ENCODE measurements at places on chromosomes 5 and 9.

DNA sequence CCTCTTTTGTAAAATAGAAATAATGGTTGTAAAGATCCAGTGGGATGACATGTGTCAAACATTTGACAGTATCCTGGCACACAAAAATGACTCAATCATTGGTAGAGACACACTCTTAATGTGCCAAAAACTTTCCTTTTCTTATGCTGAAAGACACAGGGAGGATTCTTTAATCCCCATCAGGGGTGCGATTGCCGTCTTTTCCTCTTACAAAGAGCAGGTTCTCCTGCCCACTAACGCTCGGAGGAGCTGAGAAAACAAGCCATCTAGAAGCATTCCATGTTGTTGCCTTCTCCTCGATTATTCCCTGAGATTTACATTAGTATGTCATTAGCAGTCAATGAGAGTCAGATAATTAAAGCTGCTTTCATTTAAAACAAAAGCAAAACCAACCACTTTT lies 342.6 kb upstream of the CCNH start:
- H3K36me3 ChIP-seq, result no peaks in the 10 kb centered on the region
- no peak for DNase-seq
- no peaks in the 10 kb centered on the region for H3K4me1 ChIP-seq
- H3K27ac ChIP-seq, result no peak overlapping the region

DNA sequence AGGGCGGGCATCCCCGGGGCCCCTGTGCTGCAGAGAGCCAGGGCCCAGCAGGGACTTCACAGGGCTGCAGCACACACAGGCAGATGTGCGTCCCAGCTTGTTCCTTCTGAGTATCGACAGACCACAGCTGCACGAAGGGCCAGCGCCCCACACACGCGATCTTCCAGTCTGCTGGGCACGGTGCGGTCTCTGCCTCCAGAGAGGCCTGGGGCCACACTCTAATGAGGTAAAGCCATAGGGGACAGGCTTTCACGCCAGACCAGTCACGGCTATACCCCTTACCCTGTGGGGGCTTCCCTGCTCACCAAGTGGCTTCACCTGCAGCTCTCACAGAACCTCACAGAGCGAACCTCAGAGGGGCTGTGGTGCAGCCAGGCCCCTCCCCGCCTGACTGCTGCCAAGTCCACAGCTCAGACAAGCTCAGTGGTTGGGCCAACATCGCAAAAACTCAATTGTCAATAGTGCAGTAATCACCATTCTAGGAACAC lies 82.2 kb downstream of the SHB start:
- no peak overlapping the region for H3K27ac ChIP-seq
- H3K27me3 ChIP-seq, result no peaks in the 10 kb centered on the region
- no peak for DNase-seq
- no peak overlapping the region for H3K4me3 ChIP-seq

GRCh38 chr5:170269579-170269978 lies 28.0 kb downstream of the LCP2 start:
- H3K36me3 ChIP-seq, result peaks cover 86% of the 10 kb centered on the region
- H3K4me3 ChIP-seq, result peak overlapping the region; percentile 60
- H3K4me1 ChIP-seq, result peaks cover 96% of the 10 kb centered on the region
- peak; percentile 58 for DNase-seq
- H3K27me3 ChIP-seq, result no peaks in the 10 kb centered on the region

- no peaks in the 10 kb centered on the region for H3K4me1 ChIP-seq
- H3K36me3 ChIP-seq, result no peaks in the 10 kb centered on the region
- no peak overlapping the region for H3K4me3 ChIP-seq
- no peak overlapping the region for H3K27ac ChIP-seq
Observed at GRCh38 chr5:111017731-111018130, 53.8 kb upstream of the TSLP start.

DNA sequence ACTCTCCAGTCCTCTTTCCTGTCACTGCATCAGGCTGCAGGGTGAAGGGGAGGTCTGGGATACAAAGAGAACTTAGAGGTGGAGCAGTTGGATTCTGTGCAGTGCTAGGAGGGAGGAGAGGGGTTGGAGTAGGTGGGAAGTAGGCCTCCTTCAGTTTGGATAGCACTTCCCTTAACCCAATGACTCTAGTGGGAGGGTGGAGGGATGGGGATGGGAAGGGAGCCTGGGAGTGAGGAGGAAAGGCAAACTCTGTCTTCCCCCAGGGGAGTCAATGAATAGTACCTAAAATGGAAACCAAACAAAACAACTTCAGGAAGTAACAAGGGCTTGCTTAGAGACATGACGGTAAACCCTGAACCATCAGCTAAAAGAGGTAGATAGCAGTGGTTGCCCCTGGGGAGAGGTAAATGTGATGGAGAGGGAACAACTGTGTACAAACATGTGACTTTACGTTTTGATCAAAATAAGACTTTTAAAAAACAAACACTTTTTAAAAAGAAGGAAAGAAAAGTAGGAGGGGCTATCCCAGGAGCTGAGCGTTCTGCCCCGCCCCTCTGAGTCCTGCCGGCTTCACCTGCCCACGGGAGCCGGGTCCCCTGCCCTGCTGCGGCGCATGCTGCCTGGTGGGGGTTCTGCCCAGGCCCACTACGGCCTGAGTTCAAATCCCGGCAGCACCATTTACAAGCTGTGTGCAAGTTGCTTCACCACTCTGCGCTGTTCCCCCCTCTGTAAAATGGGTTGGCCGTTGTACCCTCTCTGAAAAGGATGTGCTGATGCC lies 30.9 kb downstream of the GSN start:
- H3K36me3 ChIP-seq, result no peaks in the 10 kb centered on the region
- H3K27ac ChIP-seq, result no peak overlapping the region
- H3K4me1 ChIP-seq, result peaks cover 16% of the 10 kb centered on the region
- peaks cover 21% of the 10 kb centered on the region for H3K27me3 ChIP-seq

- DNase-seq, result no peak
- H3K36me3 ChIP-seq, result no peaks in the 10 kb centered on the region
- no peak overlapping the region for H3K4me3 ChIP-seq
- no peaks in the 10 kb centered on the region for H3K4me1 ChIP-seq
Observed at GRCh38 chr9:18384066-18384465, 89.9 kb upstream of the ADAMTSL1 start.

- no peak overlapping the region for H3K27ac ChIP-seq
- H3K36me3 ChIP-seq, result no peaks in the 10 kb centered on the region
- no peaks in the 10 kb centered on the region for H3K4me1 ChIP-seq
- H3K4me3 ChIP-seq, result no peak overlapping the region
Observed at GRCh38 chr5:125228363-125229070, 482.1 kb upstream of the ZNF608 start.

DNA sequence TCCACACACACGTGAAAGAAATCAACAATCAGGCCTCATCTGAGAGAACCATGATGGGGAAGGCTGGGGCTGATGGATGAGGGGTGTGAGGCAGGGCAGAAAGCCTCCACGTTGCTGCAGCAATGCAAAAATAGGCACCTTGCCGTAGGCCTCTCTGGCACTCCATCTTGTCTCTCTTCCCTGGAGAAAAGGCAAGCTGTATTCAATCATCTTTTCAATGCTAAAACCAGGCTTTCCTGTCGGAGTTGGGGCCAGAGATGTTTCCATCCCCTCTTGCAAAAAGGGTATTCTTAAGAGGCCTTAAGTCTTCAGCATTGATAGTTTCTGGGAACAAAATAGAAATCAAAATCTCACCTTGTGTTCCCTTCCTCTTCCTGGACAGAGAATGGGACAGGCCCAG lies 80.9 kb downstream of the THBS4 start:
- H3K4me1 ChIP-seq, result peaks cover 23% of the 10 kb centered on the region
- no peak overlapping the region for H3K27ac ChIP-seq
- no peak for DNase-seq
- H3K36me3 ChIP-seq, result peaks cover 16% of the 10 kb centered on the region
- no peak overlapping the region for H3K4me3 ChIP-seq

GRCh38 chr9:137416563-137417151 lies 6.3 kb downstream of the EXD3 start:
- no peaks in the 10 kb centered on the region for H3K27me3 ChIP-seq
- DNase-seq, result no peak
- H3K27ac ChIP-seq, result no peak overlapping the region
- no peak overlapping the region for H3K4me3 ChIP-seq

- no peaks in the 10 kb centered on the region for H3K36me3 ChIP-seq
- no peak overlapping the region for H3K27ac ChIP-seq
- no peak overlapping the region for H3K4me3 ChIP-seq
- H3K27me3 ChIP-seq, result no peaks in the 10 kb centered on the region
- H3K4me1 ChIP-seq, result peaks cover 41% of the 10 kb centered on the region
- DNase-seq, result no peak
Observed at GRCh38 chr9:68898781-68899439, 115.0 kb downstream of the PRKACG start.

DNA sequence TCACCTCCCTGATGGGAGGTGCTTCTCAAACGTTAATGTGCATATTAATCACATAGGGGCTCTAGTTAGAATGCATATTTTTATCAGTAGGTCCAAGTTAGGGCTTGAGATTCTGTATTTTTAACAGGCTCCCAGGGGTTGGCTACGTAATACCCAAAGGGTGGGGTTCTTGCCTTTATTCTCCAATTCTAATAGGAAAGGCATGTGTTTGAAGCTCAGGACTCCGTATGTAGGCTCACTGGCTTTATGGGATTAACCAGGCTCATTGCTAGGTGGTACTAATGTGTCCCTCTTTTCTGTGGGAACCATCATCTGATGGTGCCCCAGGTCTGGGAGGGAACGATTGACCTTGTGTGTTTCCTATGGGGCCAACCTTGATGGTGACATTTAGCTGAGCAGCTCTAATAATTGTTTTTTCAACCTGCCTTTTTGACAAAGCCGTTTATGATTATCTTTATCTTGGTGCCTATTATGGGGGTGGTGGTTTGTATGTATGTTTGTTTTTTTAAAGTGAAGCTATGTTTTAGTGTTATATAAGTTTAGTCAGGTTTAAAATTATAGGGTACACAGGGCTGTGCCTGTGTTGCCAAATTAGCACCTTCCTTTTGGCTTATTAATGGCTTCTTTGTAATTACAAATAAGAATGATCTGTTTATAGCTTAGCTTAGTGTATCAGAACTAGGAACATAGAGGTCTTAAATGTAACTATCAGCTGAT lies 20.8 kb downstream of the TJP2 start:
- H3K27ac ChIP-seq, result no peak overlapping the region
- H3K4me3 ChIP-seq, result no peak overlapping the region

DNA sequence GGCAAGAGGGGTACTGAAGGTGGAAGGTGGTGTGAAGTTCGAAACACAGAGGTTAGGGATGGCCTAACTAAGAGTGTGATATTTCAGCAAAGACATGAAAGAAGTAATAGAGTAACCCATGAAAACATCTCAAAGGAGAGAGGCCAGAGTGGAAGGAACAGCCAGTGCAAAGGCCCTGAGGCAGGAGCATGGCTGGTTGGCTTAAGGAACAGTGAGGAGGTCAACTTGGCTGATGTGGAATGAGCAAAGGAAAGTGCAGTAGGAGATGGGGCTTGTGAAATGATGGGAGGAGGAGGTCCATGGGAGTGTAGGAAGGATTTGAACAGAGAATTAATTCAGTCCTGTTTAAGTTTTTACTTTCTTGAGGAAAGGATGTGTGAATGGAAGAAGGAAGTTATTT lies 178.3 kb upstream of the ZNF608 start:
- no peaks in the 10 kb centered on the region for H3K4me1 ChIP-seq
- H3K27ac ChIP-seq, result no peak overlapping the region
- H3K36me3 ChIP-seq, result no peaks in the 10 kb centered on the region
- DNase-seq, result no peak

DNA sequence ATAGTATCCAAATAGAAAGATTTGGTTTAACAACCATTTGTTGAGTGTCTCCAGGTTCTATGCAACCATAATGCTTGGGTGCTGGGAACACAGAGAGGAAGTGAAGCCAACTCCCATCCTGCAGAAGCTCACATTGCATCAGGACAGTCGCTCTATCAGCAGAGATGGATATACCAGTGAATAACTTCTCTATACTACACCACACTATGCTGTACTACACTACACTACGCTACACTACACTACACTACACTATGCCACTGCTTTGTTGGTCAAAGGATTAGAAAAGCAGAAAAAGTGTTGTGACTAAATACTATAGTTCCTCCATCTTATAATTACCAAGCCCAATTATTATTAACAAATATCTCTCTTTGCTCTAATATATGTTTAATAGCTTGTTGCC lies 89.2 kb upstream of the PRRC1 start:
- no peak overlapping the region for H3K4me3 ChIP-seq
- no peak overlapping the region for H3K27ac ChIP-seq
- no peaks in the 10 kb centered on the region for H3K36me3 ChIP-seq

GRCh38 chr9:17630531-17630949 lies 51.7 kb downstream of the SH3GL2 start:
- H3K27ac ChIP-seq, result no peak overlapping the region
- DNase-seq, result no peak
- no peaks in the 10 kb centered on the region for H3K36me3 ChIP-seq
- no peaks in the 10 kb centered on the region for H3K4me1 ChIP-seq
- H3K4me3 ChIP-seq, result no peak overlapping the region

DNA sequence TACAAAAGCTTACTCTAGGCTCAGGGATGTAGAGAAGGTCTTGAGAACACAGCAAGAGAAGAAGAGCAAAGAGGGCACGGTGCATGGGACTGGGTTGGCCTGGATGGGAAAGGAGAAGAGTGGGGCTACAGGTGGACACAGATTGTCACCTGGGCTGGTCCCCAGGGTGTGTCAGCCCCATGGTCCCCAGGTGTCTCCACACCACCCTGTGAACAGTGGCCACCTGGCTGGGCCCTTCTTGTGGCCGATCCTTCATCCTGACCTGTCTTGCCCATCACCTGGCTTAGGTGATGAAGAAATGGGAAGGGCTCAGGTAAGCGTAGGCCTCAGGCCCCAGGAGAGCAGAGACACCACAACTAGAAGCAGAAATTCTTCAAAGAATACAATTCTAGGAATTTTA lies 188.9 kb downstream of the TENT4A start:
- no peaks in the 10 kb centered on the region for H3K36me3 ChIP-seq
- no peak overlapping the region for H3K4me3 ChIP-seq
- H3K27ac ChIP-seq, result no peak overlapping the region

- H3K4me1 ChIP-seq, result no peaks in the 10 kb centered on the region
- DNase-seq, result no peak
- H3K27me3 ChIP-seq, result peaks cover 8% of the 10 kb centered on the region
- no peak overlapping the region for H3K4me3 ChIP-seq
- H3K36me3 ChIP-seq, result no peaks in the 10 kb centered on the region
- H3K27ac ChIP-seq, result no peak overlapping the region
Observed at GRCh38 chr5:178371362-178372111, 138.9 kb upstream of the PHYKPL start.

GRCh38 chr5:4518903-4519672 lies 621.0 kb upstream of the ADAMTS16 start:
- no peaks in the 10 kb centered on the region for H3K27me3 ChIP-seq
- H3K4me3 ChIP-seq, result no peak overlapping the region
- DNase-seq, result no peak
- no peaks in the 10 kb centered on the region for H3K36me3 ChIP-seq
- no peak overlapping the region for H3K27ac ChIP-seq
- H3K4me1 ChIP-seq, result no peaks in the 10 kb centered on the region
